HT1080 (cell line): ENCODE measurements at places on chromosomes 16 and 17.

DNA sequence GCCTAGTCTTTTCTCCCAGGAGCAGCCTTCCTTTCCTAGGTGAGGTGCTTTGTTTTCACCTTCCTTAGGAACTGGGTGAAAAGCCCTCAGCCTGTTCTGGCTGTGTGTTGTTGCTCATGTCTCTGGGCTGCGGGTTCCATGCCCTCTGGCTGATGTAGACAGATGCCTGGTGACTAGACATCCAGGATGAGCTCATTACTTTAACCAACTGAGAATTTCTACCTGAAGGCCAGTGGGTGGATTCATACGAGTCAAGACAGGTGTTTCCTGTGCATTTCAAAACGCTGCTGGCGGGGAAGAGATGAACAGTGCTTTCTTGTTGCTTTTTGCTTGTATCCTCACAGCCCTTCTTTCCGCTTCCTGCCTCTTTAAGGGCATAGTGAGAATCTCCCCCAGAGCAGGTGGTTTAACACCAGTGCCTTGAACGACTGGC, 22.3 kb downstream of the SAP30BP start:
- peak; percentile 37 for DNase-seq

DNA sequence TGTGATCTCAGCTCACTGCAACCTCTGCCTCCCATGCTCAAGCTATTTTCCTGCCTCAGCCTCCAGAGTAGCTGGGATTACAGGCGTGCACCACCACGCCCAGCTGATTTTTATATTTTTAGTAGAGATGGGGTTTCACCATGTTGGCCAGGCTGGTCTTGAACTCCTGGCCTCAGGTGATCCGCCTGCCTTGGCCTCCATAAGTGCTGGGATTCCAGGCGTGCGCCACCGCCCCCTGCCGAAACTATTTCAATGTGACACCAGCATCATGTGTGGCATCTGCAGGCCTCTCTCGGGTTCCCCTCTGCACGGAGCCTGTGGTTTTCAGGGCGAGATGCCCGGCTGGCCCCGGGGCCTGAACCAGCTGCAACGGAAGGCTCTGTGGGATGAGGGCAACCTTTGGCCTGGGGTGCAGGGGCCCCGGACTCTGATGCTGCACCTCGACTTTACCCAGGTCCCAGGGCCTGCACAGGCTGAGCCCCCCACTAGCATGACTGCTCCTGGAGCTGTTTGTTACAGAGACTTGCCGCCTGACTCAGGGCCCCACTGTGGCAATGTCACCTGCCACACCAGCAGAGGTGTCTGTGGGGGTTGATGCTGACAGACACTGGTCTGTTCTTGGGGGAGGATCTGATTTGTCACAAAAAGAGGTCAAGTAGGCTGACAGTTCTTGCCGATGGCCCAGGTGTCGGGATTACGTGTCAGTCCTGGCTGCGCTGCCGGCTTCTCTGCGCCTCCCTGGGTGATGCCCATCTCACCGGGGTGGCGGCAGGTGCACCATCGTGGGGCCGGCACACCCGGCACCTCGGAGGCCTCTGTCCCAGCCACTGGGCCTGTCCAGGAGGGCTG, 8.6 kb upstream of the TEX19 start:
- DNase-seq = peak; percentile 58

GRCh38 chr16:65375651-65376050, 253.8 kb upstream of the CDH11 start:
- DNase-seq = peak; percentile 61

DNA sequence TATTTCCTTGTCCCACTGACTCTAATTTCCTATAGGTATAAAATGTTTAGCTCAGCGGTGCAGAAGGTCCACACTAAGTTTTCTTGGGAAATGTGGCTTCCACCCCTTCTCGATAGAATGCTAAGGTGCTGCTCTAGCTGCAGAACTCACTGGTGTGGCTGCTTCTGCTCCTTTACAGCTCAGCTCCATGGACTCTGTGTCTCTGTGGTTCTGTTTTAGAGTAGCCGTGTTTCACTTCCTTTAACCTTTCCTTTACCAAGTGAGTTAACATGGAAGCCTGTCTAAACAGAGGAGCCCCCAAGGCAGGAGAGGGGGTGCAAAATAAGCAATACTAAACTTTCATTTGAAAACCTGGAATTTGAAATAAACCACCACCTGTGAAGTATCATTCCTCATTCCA, 65.3 kb downstream of the SPECC1 start:
- no peak for DNase-seq

DNA sequence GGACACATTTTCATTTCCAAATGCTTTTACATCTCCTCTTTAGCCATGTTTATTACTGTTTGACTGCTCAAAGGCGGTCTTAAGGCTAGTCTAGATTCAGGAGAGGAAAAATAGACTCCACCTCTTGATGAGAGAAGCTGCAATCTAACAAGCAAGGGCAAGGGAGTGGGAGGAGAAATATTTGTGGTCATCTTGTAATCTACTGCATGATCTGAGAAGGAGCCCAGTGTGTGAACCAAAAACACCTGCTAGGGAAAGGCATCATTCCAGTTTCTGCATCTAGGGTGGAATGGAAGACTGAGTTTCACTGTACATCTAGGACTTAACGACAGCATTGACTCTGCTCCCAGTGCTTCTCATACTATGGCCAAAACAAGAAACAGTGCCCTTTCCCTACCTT, 232.2 kb upstream of the HS3ST3A1 start:
- DNase-seq = no peak

GRCh38 chr17:48927978-48928745, 16.5 kb downstream of the SNF8 start:
- no peak for DNase-seq

DNA sequence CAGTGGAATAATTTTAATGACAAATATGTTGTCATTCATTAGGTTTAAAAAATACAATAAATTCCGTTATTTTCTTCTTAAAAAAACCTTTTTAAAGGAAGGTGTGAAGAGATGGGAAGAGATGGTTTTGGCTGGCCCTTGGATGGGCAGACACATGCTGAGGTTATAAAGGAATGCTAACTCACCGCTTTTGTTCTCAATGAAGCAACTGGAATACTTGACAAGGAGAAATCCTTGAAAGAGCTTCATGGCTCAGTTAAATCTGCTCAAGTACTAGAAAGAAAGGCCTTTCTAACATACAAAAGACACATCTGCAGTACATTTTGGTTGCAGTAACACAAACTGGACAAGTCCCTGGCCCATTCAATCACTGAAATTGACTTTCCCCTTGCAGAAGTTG, 158.3 kb upstream of the KCNJ16 start:
- no peak for DNase-seq

GRCh38 chr16:23514381-23515152, 4.3 kb upstream of the GGA2 start:
- no peak for DNase-seq

GRCh38 chr16:4698321-4699045, 5.1 kb downstream of the NUDT16L1 start:
- no peak for DNase-seq

DNA sequence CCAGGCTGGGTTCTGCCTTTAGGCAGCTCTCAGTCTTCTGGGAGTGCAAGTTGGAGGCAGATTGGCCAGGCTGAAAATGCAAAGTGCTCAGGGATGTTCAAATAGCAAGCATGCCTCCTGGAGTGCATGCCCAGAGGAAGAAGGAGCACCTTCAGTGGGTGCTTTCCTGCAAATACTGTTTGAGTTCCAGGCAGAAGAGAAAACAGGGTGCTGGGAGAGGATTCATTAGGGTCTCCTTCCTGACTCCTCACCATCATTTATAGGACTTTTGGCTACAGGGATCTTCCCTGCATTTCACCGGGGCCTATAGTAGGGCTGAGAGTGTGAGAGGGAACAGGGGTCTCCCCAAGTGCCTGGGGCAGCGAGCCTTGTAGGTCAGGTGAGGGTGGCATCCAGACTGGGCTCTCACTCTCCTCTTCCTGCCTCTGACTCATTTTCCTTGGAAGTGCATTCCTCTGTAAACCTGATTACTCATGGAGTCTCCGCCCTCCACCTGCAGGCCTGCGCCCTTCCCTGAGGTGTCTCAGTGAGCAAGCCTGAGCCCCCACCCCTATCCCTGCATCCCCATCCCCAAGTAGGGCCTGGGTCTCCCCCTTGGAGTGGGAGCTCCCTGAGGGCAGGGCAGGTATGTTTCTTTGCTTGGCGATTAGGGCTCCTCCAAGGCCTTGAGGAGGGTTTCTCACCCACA, 17.1 kb upstream of the TNS4 start:
- DNase-seq = peak; percentile 91
